GM18507 (cell line): ENCODE measurements at places on chromosomes 6 and 20.

DNA sequence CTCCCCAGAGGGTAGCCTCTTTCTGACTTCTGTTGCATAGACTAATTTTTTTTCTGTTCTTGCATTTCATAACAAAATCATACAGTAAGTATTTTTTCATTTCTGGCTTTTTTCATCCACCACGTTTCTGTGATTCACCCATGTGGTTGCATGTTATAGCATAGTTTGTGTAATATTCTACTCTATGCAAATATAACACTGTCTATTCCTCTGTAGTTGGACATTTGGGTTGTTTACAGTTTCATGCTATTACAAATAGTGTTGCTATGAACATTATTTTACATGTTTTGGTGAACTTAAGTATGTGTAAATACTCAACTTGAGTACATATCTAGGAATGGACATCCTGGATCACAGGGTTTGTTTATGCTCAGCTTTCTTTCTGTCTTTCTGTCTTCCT, 187.2 kb upstream of the KCNG1 start:
- no peak for DNase-seq

GRCh38 chr6:163984124-163984936, 569.8 kb downstream of the QKI start:
- no peak for DNase-seq

DNA sequence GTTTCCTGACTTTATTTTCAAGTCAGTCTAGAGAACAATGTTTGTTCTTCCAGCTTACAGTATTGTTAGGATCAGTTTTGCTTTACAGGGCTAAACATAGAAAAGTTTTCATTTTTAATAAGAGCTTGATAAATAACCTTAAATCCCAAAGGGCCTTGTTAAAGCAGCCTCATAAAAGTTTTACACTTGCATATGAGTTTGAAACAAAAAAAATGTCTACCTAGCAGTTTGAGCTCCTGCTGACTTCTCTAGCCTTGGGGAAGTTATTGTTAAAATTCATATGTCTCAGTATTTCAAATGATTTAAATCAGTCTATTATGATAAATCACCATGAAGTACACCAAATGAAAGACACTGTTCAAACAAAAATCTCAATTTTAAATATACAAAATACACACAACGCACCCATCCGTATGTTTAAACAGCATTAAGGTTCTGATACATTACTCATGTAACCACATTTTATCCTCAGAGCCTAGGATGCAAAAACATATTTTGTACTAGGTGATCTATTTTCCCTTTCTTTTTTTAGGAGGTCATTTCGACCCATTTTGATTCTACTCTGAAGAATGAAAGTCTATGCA, 87.2 kb downstream of the UBE3D start:
- no peak for DNase-seq

DNA sequence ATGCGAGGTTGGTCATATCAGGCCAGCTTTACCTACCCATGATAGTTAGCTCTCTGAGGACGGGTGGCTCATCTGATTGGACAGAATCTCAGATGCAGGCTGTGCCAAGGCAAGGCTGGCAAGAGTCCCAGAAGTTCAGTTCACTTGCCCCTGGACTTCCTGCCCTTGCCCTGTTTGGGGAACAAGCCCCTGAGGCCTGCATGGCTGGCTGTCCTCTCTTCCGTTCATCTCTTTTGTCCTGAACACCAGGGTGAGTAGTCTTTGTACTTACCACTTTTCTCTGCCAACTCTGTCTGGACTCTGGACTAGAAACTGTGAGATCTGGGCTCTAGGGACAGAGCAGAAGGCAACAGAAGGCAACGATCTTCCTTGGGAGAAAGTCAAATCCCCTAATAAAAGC, 769.9 kb downstream of the QKI start:
- DNase-seq, result no peak

DNA sequence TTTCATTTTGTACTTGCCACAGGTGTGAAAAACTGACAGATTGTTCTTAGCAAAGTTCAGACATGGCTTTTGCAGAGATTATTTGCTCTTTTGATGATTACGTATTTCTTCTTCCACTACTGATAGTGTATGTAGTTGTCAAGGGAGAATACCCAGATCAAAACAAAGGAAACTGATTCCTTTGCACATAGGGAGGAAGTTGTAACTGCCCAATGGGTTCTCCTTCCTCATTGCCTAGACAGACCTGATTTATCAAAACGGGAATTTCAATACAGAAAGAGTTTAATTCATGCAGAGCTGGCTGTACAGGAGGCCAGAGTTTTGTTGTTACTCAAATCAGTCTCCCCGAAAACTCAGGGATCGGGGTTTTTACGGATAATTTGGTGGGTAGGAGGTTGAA, 214.7 kb downstream of the BCAS1 start:
- DNase-seq, result no peak

- DNase-seq, result no peak
Measured at GRCh38 chr6:119961450-119961849, 611.9 kb upstream of the MAN1A1 start.

DNA sequence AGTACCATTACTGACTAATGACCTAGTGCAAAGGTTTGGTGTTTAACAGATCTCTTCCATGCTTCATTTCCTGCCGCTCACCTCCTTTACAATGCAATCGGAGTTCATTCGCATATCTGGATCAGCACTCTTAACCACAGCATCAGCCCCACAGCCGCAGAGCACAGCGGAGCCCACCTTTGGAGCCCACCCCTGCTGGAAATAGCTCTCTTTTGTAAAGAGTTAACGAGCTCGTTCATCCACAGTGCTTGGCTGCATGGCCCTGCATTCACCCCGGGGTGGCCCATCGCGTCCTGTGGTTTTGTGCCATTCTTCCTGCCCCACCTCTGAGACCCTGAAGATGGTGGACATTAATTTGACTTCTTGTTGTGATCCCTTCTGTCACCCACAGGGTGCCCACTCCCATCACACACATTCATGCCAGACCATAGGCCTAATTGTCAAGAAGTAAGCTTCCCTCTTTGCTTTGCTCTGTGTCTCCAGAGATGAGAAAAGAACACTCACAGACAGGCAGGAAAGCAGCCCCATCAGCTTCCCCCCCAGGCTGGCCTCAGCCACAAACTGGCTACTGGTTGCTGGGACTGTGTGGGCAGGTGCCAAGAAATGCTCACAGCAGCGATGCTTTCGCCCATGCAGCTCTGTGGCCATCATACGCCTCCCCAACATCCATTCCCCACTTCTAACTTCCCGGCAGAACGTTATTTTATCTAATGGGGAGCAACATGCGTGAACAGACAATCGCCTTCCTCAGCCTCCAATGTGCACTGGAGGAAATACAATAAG, 167.0 kb downstream of the LRFN2 start:
- no peak for DNase-seq

GRCh38 chr6:74283532-74283931, 587.5 kb downstream of the CD109 start:
- no peak for DNase-seq

DNA sequence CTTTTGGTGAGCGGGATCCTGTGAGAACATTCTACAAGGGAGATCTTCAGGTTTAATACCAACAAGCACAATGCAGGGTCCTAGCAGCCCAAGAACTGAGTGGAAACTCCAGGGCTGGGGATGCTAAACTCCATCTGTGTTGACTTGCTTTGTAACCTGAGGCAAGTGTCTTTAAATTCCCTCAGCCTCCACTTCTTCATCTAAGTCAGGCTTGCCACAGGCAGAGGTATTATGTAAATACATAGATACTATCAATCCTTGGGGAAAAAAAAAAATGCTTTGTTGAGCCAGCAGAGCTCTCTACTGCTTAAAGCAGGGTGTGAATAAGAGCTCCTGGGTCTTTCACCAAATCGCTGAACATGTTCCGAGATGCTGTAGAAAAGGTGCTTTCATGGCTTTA, 114.2 kb upstream of the PHACTR1 start:
- DNase-seq, result no peak

DNA sequence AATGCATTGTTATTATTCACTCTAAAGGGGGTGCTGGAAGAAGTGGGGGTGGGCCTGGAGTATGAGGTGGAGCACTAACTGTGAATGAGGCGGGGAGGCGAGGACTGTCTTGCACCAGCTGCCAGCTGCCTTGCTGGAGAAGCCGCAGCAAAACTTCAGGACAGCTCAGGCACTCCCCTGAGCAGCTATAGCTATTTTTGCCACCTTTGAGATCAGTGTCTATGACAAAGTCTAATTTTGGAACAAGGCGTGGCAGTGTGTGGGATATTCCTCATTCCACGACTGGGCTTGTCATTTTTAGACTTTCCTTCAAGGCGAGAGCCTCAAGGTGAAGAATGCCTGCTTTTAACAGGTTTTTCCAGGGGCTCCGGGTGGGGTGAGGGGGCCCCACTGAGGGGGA, 143.8 kb downstream of the DOK5 start:
- no peak for DNase-seq

DNA sequence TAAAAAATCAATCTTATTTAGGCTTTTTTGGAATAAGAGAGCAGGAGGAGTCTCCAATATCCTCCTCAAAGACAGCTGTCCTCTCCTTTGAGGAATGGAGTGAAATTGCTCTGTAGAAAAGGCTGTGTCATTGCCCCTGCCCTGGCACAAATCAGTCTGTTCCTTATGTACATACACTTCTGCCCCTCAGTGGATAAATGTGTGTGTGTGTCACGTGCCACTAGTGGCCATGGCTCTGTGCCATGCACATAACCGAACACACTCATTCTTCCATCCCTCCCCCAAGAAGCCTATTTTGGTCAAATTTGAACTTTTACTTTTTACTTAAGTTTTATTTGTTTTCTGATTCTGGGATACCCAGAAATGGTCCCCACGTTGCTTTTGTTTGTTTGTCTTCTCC, 49.2 kb downstream of the ANKS1A start:
- no peak for DNase-seq

GRCh38 chr6:109306733-109307132, 75.5 kb downstream of the CD164 start:
- no peak for DNase-seq

GRCh38 chr6:169117663-169118062, 136.0 kb downstream of the THBS2 start:
- DNase-seq, result no peak

DNA sequence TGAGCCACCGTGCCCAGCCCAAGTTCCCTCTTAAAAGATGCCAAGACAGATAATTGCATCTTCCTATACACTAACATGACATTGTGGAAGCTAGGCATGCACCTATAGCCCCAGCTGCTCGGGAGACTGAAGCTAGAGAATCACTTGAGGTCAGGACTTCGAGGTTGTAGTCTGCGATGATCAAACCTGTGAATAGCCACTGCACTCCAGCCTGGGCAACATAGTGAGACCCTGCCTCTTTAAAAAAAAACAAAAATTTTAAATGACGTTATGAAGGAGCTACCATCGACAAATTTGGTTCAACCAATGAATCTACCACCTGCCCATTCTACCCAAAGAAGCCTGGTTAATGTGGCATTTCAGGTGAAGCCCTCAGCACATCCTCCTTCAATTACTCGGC, 80.7 kb downstream of the TBC1D7 start:
- DNase-seq, result no peak

DNA sequence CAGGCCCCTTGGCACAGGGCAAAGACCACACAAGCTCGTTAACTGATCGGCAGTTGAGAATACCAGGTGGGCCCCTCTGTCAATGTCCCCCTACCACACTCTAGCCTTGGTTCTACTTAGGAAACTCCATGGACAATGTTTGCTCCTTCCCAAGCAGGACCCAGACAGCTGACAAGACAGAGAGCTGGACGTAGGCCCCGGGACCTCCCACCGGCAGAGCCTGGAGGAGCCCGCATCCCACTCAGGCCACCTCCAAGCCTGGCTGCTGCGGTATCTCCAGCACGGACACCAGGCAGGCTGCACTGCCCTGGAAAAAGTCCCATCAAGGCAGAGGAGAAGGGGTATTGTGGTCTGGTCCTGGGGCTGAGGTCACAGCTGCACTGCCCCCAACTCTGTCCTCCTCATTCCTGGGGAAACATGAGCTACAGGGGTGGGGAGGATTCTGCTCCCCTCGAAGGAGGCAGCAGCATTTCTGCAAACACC, 6.2 kb upstream of the GRM4 start:
- no peak for DNase-seq

GRCh38 chr6:122726649-122727048, 52.9 kb upstream of the FABP7 start:
- DNase-seq, result no peak

DNA sequence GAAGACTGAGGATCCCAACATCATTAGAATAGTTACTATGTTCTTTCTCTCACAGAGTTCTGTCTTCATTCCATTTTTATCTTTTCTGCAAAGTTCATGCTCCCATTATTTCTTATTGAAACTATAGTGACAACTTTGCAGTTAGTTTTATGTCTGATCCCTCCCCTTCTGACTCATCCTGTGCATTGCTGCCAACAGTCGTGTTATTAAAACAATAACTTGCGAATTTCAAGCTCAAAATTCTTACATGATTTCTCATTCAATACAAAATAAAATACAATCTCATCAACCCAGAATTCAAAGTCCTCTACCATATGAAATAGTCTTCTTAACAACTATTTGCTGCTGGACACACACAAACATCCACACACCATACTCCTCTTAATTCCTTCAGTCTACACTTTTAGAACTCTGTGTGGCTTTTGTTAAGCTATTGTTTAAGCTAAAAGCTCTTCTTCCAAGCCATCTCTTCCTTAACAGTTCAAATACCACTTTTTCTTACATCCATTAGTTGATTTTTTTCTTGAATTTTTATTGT, 261.4 kb upstream of the IRAK1BP1 start:
- DNase-seq, result no peak

DNA sequence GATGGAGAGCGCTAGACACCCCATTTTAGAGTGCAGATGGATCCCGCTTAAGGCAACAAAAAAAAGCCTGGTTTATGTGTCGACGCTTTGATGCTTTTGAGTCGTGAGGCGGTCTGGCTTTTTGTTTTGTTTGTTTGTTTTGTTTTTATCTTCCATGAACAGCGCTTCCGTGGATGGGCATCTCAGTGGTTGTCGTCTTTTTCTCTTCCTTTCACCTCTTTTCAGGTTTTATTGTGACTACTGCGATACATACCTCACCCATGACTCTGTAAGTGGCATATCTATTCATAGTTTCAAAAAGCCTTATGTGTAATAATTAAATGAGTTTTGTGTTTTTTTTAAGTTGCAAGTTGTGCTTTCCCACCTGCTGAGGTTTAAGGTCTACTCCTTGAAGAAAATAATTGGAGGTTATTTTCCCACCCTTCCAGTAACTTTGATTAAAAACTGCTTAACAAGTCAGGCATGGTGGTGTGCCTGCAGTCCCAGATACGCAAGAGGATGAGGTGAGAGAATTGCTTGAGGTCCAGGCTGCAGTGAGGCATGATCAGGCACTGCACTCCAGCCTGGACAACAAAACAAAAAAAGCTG, 476 bp downstream of the SNRPC start:
- DNase-seq, result no peak

- DNase-seq, result no peak
Measured at GRCh38 chr20:64159286-64159680, 5.0 kb upstream of the MYT1 start.

GRCh38 chr20:48824830-48825565, 2.8 kb downstream of the PREX1 start:
- no peak for DNase-seq

DNA sequence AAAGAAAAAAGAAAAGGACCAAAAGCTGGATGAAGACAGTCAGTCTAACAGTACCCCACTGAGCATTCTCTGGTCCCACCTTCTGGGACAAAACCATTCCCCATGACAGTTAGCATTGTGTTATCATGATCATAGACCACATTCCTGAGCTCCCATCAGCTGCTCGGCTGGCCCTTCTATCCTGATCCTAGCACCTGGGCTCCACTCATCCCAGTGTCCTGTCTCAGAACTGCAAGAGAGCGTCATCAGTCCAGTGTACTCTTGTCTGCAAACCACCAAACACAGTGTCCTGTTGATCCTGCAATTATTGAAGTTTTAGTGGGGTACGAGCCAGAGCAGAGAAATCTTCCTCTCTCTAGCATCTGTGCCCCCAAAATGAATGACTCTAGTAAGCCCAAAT, 16.0 kb upstream of the TAAR1 start:
- no peak for DNase-seq
